ENCODE measurements at places on chromosomes 2 and 18.

- no peak for DNase-seq
These were observed 98.1 kb downstream of the CDH2 start for GRCh38 chr18:28078849-28079248.

DNA sequence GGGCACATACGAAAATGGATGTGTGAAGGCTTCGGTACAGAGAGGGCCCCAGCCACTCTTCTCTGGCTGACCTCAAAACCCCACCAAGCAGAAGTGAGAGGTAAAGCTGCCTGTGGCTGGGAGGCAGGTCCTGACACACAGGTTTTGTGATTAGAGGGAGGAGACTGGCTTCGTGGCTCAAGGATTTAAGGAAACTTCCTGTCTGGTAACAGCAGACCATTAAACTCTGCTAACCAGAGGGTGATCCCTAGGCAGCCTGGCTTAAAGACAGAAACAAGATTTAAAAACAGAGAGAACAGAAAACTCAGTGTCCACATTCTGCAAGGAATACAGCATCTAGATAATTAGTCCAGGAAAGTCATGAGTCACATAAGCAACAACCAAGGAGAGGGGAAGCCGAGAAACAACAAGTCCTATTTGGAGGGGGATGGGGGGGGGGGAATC lies 101.9 kb downstream of the NFATC1 start:
- DNase-seq, result no peak

DNA sequence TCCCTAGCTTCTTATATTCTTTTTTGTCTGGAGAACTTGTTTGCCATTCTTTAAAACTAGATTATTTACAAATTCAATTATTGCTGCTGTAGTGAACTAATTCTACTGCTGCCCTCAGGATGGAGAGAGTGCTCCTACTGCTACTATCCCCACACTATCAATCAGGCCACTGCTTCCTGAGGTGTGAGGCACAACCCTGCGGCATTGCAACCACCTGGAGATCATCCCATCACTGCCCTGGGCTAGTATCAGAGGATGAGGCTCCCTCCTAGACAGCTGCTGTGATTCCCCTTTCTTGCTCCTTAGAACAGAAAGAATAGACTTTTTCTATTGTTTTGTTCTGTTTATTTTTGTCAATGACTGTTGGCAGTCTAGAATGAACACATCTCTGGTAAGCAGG lies 146.6 kb downstream of the CDH19 start:
- no peak for DNase-seq

GRCh38 chr2:99836690-99837605 lies 305.4 kb downstream of the AFF3 start:
- DNase-seq, result no peak

- DNase-seq, result no peak
These were observed 8.5 kb upstream of the TWIST2 start for GRCh38 chr2:238839428-238839827.

- no peak for DNase-seq
These were observed 111.2 kb upstream of the FSHR start for GRCh38 chr2:49265471-49265870.

DNA sequence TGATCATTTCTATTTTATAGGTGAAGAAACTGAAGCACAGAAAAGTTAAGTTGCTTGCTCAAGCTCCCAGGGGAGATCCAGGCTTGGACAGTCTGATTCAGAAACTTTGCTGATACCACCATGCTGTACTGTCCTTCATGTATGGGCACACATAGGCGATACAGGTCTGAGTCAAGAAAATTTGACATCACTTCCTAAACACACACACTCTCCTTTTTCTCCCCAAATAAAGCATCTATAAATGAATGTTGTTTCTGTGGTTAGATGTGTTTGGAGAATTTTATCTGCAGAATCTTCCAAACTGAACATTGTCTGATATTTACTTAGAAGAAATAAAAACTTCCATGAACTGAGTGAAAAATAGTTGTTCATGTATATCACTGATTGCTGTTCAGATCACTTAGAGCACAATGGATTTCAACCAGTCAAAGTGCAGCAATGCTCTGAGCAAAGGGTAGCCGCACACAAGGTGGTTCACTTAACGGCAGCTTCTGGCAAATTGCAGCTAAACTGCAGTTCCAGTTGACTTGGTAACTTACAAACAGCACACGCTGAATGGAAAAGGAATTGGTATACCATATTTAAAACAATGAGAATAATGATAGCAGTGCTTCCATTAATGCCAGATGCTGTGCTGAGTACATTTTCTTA lies 10.0 kb upstream of the AGFG1 start:
- no peak for DNase-seq

DNA sequence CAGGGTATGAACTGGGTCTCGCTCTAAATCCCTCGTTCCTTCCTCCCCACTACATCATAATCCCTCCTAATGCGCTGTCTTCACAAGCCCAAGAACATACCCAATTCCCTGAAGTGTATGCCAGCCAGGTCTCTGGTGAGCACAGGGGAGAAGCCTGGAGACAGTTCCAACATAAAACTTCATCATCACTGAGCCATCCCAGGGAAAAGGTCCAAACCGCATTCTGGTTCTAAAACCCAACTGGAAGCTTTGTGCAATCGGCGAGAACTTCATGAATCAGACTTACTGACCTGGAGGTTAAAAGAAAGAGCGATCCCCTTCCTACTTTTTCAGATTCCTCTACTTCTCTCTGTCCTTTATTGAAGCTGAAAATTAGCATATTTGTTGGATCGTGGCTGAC lies 132.7 kb downstream of the ALPK2 start:
- no peak for DNase-seq

GRCh38 chr2:191264647-191265081 lies 19.5 kb downstream of the MYO1B start:
- no peak for DNase-seq

DNA sequence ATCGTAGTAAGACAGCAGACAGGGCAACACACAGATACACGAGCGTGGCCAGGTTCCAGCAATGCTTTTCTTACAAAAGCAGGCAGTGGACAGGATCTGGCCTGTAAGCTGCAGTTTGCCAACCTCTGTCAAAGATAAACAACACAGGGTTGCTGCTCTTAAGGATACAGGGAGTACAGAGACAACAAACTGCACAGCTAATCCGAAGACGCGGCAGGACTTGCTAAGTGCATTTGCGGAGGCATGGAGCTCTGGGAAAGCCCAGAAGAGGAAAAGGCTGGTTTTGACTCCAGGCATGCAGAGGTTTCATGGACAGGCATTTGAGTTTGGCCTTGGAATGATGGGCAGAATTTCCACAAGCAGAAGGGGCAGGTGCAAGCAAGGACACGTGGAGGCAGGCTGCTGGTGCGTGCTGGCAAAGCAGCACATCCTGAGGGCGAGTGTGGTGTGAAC lies 24.4 kb downstream of the SERTAD2 start:
- DNase-seq, result no peak

DNA sequence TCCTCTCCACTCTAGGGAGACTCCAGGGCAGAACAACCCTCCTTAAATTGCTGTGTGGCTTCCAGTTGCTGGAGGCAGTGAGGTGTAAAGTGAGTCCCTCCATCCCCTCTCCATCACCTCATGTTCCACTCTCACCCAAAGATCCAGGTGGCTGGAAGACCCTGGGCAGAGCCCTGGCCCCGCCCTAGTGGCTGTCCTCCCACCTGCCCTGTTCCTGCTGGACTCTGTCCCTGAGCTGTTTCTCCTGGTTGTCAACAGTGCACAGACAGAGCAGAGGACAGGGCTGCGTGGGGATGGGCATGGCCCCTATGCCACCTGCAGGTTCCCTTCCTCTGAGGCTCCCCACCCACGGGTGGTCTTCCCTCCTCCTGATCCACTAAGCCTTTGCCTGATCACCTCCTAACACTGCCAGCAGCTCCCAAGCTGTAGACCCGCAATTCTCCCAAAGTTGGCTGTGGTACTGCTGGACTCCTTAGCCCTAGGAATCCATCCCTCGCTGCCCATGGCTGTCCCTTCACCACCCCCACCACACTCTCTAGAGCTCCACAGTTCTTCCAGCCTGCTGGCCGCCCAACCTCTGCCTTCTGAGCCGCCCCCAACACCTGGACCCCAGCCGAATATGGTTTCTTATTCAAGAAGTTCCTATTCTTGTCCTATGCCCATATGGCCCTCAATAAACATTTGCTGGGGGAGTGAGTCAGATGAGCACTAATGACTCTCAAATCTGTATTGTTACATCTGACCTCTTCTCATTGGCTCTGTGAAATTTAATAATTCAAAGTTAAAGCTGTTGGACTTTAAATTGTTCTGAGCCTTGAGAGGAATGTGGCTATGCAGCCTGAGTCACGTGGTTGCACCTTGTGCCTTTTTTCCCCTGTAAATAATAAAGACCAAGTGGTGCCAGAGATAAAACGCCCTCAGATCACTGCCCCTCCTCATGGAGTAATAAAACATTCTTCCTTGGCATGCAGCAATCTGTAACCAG lies 260.0 kb upstream of the HS6ST1 start:
- no peak for DNase-seq

GRCh38 chr2:36820942-36821605 lies 124.6 kb downstream of the VIT start:
- DNase-seq, result no peak

- no peak for DNase-seq
These were observed 150.8 kb downstream of the CCDC85A start for GRCh38 chr2:56334622-56335021.

DNA sequence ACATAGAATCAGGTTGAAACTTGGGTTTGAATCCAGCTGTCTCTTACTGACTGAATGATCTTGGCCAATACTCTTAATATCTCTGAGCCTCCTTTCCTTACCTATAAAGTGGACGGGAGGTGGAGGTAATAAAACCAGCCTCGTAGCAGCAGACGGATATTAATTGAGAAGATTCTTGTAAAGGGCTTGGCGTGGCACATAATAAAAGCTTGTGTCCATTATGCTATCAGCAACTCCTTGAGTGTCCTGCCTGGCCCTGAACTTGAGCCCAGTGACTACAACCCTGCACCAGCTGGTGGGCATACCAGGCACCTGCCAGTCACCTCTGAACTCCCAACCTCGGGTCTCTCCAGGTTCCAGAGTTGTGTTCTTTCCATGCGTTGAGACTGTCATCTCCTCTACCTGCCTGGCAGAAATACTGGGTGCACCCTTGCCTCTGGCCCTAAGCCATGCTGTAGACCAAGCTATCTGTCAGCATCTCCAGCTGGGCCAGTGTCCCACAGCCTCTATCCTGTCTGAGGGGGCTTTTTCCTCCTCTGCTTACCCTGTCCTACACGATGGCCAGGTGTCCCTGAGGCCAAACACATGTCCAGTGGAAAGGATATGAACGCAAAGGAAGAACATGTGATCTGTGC lies 9.7 kb downstream of the CAPN13 start:
- DNase-seq, result no peak

DNA sequence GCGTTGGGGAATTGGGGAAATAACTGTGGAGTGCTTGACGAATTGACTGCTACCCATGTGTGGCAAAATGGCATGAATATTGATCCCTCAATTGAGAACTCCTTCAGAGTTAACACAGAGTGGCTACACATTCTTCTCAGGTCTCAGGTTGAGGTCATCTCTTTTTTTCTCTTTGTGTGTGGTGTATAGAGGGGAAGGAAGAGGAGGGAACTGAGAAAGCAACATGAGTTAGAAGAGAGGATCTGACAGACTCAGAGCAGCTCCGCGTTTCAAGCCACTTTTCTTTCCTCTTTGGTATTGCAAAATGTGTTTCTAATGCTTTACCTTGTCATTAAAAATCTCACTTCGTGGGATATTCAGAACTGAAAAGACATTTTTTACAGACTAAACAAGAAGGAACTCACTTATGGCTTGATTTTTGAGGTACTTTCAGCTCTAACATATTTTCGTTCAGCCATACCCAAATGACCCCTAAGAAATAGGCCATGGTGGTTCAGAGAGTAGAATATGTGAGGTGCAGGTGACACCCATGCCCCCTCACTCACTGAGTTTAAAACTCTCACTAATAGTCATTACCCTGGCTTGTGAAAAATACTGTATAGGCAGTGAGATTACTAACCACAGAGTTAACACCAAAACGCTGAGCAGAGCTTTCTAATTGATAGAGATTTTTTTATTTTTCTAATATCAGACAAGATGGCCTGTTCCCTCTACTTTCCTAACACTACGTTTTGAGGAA lies 22.5 kb downstream of the STAT4 start:
- no peak for DNase-seq

- no peak for DNase-seq
These were observed 39.5 kb downstream of the PTGR3 start for GRCh38 chr18:75169411-75169810.

DNA sequence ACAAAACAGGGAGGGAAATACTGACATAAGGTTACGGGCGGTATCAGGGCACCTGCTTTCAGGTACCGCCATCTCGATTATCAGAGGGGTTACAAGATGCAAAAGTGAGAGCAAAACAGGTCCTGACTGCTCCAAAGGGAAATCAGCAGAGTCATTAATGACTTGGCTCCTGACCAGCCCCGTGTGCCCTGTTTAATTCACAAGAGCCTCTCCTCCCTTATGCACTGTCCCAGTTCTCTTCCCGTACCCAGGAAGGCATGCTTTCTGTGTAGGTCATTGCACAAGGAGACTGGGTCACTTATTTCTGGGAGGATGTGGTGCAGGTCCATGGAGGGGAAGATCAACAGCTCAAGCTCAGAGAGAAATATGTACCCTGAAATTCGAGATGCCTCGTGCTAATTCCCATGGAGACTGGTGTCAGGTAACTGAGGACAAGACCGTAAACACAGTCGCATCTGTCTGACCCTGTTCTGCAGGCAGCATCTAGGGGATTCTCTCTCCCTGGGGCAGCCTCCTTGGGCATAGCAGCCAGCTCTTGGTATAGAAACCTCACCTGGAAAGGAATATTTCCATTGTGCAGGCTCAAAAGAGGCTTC lies 79.9 kb downstream of the HNRNPLL start:
- DNase-seq, result no peak

GRCh38 chr18:43277164-43277600 lies at the start of gene SYT4:
SYT4 (minus strand) TSS chr18:43277490; CDS start chr18:43277281, 209 bp downstream.
- no peak for DNase-seq

DNA sequence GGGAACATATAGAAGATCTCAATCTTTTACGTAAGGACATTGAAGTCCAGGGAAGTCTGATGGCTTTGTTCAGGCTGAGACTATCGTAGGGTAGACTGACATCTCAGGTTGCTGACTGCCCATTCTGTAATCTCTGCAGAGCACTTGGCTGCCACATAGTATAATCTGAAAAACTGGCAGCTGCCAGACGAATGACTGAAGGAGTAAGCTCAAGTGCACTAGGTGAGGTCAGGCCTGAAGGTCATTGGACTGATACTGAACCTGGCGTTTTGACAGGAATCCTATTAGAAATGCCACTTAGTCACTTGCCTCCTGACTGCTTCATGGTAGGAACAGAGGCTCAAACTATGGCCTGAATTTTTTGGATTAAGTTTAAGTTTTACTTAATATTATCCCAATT lies 23.5 kb downstream of the GPD2 start:
- DNase-seq, result no peak

DNA sequence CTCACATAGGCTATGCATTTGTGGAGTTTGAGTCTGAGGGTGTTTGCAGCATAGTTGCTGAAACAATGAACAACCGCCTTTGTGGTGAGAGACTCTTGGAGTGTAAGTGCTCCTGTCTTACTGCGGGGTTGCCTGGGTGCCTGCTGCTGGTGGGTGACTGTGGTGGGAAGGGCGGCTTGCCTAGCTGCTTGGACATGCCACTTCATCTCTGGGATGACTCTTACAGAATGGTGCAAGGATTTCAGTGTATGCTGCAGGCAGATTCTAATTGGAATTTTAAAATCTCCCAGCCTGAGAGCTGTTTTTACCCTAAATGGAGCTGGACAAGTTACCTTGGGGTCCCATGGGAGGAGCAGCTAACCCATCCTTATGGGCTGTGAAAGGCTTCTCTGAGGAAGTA lies 50.1 kb downstream of the CYP27C1 start:
- DNase-seq, result no peak

GRCh38 chr18:45108754-45109153 lies 428.1 kb downstream of the SETBP1 start:
- DNase-seq, result no peak
